ENCODE measurements at places on chromosomes 5 and 9.
A peak's percentile ranks its signal among the peaks of the same experiment; 100 is the strongest.

- DNase-seq = no peak
Measured at GRCh38 chr5:164798110-164798509, 1292.7 kb downstream of the MAT2B start.

DNA sequence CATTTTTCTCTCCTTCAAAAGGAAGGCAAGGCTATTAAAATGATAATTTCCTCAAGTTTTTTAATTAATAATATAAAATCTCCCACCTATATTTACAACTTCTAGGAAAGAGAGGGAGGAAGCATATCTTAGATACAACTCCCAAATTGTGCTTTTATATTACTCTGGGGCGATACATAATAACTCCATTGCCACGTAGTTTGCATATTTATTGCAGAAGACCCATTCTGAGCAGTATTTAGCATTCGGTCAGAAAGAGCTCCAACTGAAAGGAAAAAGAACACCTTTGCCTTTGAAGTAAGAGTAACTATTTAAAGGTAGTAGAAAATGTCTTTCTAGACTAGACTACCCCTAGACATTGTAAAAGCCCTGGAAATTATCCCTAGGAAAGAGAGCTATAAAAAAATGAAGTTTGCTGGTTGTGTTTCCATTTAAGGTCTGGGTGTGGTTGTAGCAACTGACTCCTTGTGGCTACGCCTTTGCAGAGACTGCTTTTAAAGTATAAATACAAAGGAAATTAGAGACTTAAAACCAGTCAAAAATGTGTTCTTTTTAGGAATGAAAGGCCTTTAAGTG is 566.1 kb downstream of the ZNF608 start:
- no peak for DNase-seq

GRCh38 chr5:59143926-59144333 is 561.1 kb downstream of the RAB3C start:
- no peak for DNase-seq

- DNase-seq = no peak
Measured at GRCh38 chr5:9512457-9512856, 33.4 kb downstream of the SEMA5A start.

DNA sequence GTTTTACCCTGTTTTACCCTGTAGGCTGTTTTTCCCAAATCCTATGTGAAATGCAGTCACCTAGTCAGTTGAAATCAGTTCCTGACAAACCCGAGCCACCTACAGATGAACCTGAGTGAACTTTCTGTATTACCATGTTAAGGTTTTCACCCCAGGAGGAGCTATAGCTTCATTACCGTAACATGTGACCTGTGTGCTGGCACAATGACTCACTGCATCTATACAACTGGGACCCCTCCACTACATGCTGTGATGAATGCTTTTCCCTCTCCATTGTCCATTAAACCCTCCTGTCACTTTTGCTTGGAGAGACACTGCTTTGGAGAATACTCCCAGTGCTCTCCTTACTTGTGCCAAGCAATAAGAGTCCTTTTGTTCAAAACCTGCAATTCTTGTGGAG is 1974.8 kb downstream of the EFNA5 start:
- no peak for DNase-seq

- DNase-seq = no peak
Measured at GRCh38 chr5:135217669-135218485, 181.2 kb downstream of the MACROH2A1 start.

- no peak for DNase-seq
Measured at GRCh38 chr5:41935544-41935943, 10.5 kb downstream of the FBXO4 start.

DNA sequence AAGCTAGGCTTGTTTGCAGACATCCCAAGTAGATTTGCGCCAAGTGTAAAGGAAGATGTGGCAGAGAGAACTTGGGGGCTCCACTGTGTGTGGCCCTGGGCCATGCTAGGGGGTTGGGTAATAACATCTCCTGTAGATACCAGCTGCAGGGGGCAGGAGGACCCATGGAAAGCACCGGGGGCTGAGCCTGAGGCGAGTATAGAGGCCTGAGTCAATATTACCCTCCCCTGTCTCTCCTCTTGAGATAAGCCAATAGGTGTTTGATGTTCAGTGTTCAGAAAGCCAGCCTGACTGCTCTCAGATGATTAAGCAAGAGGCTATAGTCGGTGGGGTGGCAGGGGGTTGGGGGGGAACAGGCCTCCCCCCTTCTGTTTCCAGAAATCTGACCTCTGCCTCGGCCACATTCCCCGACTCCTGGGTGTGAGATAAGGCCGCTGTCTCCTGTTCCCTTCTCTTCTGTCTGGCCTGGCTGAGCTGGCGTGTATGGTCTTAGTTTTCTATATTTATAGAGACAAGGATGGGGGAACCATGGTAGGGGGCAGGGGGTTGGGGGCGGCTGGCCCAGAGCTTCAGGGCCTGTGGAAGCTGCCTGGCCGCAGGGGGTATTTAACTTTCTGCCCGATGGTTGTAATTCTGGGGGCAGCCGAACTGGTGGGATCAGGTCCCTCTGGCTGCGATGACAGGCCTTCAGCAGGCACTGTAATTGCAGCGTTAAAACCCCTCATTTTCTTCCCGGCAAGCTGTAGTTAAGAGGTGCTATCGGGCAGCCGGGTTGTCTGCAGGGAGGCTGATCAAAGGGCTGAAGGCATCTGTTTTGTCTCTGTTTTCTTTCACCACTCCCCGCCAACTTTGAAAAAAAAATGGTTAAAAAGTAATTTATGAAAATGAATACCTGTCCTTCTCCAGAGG is 292.0 kb downstream of the NSG2 start:
- no peak for DNase-seq

DNA sequence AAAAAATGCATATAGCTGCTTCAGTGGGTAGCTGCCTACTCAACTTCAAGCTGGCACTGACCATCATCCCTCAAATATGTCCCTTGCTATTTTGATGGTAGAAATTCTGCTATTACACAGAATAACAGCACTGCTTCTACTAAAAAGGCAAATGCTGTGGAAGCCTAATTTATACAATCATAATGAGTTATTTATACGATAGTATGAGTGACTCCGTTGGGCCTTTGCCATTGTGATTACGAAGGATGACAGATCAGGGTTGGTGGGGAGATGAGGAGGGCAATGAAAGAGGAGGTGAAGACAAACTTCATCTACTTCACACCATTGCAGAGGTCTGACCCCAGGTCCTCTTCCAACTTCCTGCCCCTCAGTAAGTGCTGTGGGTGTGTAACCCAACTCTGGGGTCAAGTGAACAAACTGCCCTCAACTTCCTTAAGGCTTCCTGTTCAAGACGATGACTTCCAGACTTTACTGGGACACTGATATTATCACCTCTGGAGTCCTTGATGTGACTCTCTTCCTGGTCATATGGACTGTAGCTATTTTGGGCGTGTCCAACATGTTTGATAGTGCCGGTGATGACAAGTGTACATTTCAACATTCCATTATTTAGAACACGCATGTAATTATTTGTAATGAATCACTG is 74.1 kb upstream of the RPS23 start:
- no peak for DNase-seq

- DNase-seq = no peak
Measured at GRCh38 chr5:145689235-145689634, 145.9 kb downstream of the PRELID2 start.

GRCh38 chr9:36382484-36382883 is 17.6 kb downstream of the RNF38 start:
- DNase-seq = no peak

GRCh38 chr9:137748741-137749140 is 128.8 kb upstream of the CACNA1B start:
- no peak for DNase-seq

DNA sequence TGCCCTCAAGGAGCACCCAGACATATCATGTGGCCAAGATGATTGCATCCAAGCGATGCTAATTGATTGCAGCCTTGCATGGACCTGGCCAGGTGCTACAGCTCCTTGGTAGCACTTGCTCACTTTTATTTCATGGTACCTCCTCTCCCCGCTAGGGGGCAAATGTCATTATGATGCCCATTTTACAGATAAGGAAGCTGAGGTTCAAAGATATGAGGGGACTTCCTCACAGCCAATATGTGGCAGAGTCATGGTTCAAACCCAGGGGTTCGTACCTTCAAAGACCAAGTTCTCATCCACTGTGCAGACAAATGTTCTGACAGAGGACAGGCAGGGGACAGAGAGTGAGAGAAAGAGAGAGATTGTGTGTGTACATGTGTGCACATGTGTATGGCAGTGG is 21.9 kb upstream of the KCNMB1 start:
- DNase-seq = peak; percentile 12

DNA sequence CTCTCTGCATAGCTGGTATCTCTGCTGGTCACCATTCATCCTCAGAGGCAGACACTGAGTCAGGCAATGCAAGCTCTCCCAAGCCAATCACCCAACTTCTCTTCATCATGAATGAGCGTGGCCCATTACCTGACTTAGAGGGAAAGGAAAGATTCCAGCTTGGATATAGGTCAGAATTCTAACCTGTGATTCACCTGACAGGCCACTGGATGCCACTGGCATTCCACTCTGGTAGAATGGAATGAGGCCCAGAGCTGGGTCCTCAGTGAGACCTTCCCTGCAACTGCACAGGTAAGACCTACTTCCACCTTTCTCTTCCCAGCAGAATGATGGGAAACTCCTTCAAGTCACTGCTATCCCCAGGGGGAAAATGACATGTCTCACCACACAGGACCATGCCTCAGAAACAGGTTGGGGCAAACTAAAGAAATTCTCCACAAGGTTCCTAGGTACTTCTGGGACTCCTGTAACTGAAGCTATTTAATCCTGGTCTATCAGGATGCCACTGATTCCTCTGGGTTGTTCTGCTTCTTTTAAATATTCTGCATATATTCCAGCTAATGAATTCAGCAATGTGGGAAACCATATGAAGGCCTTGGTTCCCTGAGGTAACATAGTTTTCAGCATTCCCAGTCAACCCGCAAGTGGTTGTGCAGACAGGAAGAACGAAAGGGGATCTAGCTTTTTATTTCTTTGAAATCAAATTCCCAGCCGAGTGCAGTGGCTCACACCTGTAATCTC is 62.0 kb downstream of the SUSD1 start:
- DNase-seq = no peak

- no peak for DNase-seq
Measured at GRCh38 chr9:126165755-126166154, 160.9 kb upstream of the MVB12B start.

DNA sequence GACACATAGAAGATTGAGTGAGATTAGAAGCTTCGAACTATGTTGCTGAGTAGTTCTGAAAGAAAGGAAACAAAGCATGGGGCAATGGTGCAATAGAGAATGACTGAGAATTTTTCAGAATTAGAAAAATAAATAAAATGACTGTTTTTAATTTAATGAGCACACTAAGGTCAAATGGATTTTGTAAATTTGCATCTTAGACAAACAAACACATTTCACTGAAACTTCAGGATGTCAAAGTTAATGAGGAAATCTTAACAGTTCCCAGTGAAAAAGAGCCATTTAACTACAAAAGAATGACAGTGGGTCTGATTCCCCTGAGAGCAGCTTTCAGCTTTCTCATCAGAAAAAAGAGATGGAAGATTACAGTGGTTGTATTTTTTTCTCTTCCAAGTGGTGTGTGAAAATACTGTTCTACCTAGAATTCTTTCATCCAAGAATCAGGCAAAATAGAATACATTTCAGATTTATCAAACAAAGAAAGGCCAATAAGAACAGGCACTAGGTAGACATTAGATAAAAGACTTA is 591.9 kb downstream of the SEMA5A start:
- DNase-seq = no peak

GRCh38 chr5:54676481-54677340 is 159.2 kb downstream of the SNX18 start:
- DNase-seq = no peak

GRCh38 chr9:7125231-7125630 is 367.5 kb downstream of the KDM4C start:
- DNase-seq = no peak

DNA sequence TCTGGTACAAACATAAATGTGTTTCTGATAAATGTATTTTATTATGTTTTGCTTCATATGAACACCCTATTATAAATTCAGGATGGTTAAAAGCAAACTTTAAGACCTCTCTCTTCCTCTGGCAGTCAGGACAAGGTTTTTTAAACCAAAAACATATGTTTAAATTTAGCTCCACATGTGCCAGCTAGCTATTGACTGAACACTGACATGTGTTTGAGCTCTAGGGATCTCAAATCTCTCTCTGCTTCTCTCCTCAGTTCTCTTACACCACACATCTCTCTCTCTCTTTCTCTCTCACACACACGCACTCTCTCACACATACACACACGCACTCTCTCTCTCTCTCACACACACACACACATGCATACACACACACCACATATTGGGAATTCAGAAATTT is 150.1 kb upstream of the RFX3 start:
- no peak for DNase-seq

DNA sequence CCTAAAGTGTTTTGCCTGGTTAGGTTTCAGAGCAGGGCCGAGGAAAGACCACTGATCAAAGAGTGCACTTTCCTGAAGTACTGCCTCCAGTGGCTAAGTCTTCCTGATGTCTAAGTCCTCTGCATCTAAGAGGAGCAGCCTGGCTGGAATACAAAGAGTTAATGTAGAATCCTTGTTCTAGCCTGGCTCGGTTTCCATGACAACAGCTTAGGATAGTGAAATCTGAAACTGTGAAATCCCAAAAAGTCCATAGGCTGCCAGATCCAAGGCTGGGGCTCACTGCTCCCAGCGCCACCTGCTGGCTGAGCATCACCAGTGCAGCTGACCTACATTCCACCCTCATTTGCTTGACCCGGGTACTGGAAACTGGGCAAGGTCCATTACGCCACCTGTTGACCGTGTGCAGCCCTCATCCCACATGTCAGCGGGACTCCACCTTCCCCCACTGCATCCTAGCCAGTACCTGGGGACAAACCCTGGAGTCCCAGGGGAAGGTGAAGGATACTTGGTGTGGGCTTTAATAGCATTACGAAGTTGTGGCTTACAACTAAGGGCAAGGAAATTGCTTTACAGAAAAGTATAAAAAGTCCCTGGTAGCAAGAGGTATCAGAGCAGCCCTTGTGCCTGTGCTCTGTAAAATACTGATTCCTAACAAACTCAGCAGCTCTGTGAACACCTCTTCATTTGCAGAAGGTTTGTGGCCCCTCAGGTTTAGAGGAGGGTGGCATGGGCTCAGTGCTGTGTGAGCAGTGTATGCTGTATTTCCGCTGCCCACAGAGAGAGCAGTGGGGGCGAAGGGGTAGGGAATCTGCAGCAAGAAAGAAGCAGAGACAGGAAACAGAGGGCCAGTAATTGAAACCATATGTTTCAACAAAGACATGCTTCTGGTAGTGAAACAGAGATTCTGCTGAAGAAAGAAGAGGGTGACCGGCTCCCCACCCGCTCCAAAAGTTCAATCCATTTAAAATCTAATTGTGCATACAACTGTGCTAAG is 36.0 kb downstream of the PCDHGC5 start:
- DNase-seq = peak; percentile 75

DNA sequence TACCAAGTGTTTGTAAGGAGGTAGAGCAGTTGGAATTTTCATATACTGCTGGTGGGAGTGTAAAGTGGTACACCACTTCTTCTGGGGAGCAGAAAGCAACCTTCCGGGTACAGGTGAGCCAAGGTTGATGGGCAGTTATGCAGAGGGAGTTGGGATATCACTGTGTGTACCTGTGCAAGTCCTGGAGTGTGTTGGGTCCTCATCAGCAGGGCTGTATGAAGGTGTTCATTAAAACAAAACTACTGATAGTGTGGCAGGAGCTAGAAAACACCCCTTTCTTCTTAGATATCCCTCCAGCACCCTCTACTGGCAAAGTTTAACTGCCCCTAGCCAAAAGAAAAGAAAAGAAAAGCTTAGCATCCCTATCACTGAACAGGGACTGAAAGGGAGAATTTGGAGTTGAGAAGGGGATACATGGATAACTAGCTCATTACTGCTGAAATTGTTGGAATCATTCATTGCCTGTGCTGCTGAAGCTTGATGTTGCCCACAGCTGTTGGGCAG is 10.7 kb downstream of the MARCHF6 start:
- DNase-seq = peak; percentile 72

GRCh38 chr5:161548487-161549094 is 2.1 kb upstream of the GABRB2 start:
- DNase-seq = no peak
